Ascending aorta (tissue), 2 donors: ENCODE measurements at places on chromosomes 4 and X.

GRCh38 chr4:133597251-133597650 is 448.2 kb downstream of the PCDH10 start:
- no peaks in the 10 kb centered on the region for H3K36me3 ChIP-seq
- H3K4me1 ChIP-seq = no peaks in the 10 kb centered on the region
- no peaks in the 10 kb centered on the region for H3K27me3 ChIP-seq

GRCh38 chrX:65948103-65948502 is 91.8 kb downstream of the VSIG4 start:
- no peak overlapping the region for H3K27ac ChIP-seq
- H3K36me3 ChIP-seq = no peaks in the 10 kb centered on the region
- H3K4me3 ChIP-seq = no peak overlapping the region
- H3K27me3 ChIP-seq = no peaks in the 10 kb centered on the region
- no peaks in the 10 kb centered on the region for H3K4me1 ChIP-seq
- no peak for DNase-seq

GRCh38 chr4:8422327-8422726 is 18.2 kb downstream of the ACOX3 start:
- H3K4me1 ChIP-seq = peaks cover 3% of the 10 kb centered on the region
- H3K27ac ChIP-seq = no peak overlapping the region
- H3K4me3 ChIP-seq = no peak overlapping the region
- H3K27me3 ChIP-seq = no peaks in the 10 kb centered on the region
- peaks cover 14% of the 10 kb centered on the region for H3K36me3 ChIP-seq

GRCh38 chr4:154574311-154574710 is 11.5 kb downstream of the FGB start:
- H3K27me3 ChIP-seq = no peaks in the 10 kb centered on the region
- no peak overlapping the region for H3K4me3 ChIP-seq
- no peak for DNase-seq
- H3K27ac ChIP-seq = no peak overlapping the region
- H3K4me1 ChIP-seq = no peaks in the 10 kb centered on the region

- H3K27ac ChIP-seq = peak overlapping the region; percentile 55
- peak; percentile 54 for DNase-seq
- H3K36me3 ChIP-seq = no peaks in the 10 kb centered on the region
- no peak overlapping the region for H3K4me3 ChIP-seq
Observed at GRCh38 chr4:2354118-2354517, 64.3 kb downstream of the ZFYVE28 start.

- H3K36me3 ChIP-seq = no peaks in the 10 kb centered on the region
- no peaks in the 10 kb centered on the region for H3K4me1 ChIP-seq
- no peak overlapping the region for H3K4me3 ChIP-seq
- DNase-seq = no peak
- H3K27ac ChIP-seq = no peak overlapping the region
- no peaks in the 10 kb centered on the region for H3K27me3 ChIP-seq
Observed at GRCh38 chr4:128416921-128417320, 129.3 kb upstream of the PGRMC2 start.

- no peaks in the 10 kb centered on the region for H3K4me1 ChIP-seq
- peaks cover 46% of the 10 kb centered on the region for H3K36me3 ChIP-seq
- no peak for DNase-seq
- no peak overlapping the region for H3K4me3 ChIP-seq
- H3K27me3 ChIP-seq = no peaks in the 10 kb centered on the region
- H3K27ac ChIP-seq = no peak overlapping the region
Observed at GRCh38 chr4:87360338-87360935, 30.6 kb downstream of the HSD17B11 start.

DNA sequence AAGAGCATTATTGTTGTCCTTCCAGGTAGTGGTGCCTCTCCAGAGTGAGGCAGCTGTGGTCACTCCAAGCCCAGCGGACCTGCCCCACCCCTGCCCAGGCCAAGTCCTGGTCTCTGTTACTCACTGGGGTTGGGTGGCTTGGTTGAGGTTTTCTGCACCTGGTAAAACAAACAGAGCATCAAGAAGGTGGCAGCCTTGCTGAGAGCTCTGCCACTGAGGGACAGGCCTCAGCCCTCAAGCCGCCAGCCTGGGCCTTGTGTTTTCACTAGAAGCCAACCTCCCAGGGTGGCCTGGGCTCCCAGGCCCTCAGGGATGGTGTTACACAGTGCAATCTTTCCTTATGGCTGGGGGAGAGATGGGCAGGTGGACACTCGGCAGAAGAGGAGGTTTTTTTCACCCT is 182.7 kb downstream of the BCOR start:
- no peaks in the 10 kb centered on the region for H3K36me3 ChIP-seq
- H3K4me3 ChIP-seq = no peak overlapping the region
- H3K4me1 ChIP-seq = no peaks in the 10 kb centered on the region
- no peaks in the 10 kb centered on the region for H3K27me3 ChIP-seq

GRCh38 chrX:96394598-96394997 is 290.0 kb upstream of the DIAPH2 start:
- H3K4me1 ChIP-seq = no peaks in the 10 kb centered on the region
- H3K36me3 ChIP-seq = no peaks in the 10 kb centered on the region

DNA sequence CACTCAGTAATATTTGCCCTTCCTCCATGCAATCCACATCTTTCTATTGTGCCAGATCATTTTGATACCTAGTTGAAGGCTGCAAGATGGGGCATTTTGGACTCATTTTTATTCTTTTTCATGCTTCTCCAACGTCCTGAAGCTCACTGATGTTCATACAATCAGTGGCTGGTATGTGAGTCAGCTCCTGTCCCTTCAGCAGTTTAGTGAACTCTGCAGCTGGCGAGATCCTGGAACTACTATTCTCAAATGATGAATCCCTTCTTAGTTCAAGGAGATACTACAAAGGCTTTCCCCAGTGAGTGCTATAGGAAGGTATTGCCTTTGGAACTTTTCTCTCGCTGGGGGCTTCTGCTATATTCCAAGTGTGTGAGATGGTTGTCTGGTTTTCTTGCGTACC is 9.6 kb upstream of the CCDC149 start:
- H3K27ac ChIP-seq = no peak overlapping the region
- H3K27me3 ChIP-seq = no peaks in the 10 kb centered on the region
- no peaks in the 10 kb centered on the region for H3K36me3 ChIP-seq
- DNase-seq = no peak
- no peaks in the 10 kb centered on the region for H3K4me1 ChIP-seq
- no peak overlapping the region for H3K4me3 ChIP-seq

DNA sequence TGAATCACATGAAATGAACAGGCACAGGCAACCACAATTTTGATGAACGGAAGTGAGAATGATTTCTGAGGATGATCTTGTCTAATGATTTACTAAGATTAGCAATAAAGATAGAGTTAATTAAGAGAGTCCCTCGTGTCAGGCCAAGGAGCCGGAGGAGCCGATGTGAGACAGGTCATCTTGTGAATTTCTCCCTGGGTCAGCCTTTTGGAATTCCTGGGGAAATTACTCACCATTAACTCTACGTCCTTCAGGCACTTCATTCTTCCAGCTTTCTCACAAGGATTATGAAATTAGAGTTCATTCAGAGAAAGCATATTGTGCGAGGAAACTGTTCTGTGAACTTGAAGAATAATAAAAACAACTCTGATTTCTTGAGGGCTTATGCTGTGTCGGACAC is 86.7 kb downstream of the PSAPL1 start:
- H3K4me1 ChIP-seq = no peaks in the 10 kb centered on the region
- DNase-seq = no peak
- H3K27me3 ChIP-seq = no peaks in the 10 kb centered on the region
- H3K27ac ChIP-seq = no peak overlapping the region
- no peak overlapping the region for H3K4me3 ChIP-seq

GRCh38 chrX:27599928-27600327 is 9.8 kb downstream of the DCAF8L2 start:
- H3K4me1 ChIP-seq = no peaks in the 10 kb centered on the region
- no peak for DNase-seq
- H3K27me3 ChIP-seq = no peaks in the 10 kb centered on the region
- no peaks in the 10 kb centered on the region for H3K36me3 ChIP-seq
- H3K4me3 ChIP-seq = no peak overlapping the region

DNA sequence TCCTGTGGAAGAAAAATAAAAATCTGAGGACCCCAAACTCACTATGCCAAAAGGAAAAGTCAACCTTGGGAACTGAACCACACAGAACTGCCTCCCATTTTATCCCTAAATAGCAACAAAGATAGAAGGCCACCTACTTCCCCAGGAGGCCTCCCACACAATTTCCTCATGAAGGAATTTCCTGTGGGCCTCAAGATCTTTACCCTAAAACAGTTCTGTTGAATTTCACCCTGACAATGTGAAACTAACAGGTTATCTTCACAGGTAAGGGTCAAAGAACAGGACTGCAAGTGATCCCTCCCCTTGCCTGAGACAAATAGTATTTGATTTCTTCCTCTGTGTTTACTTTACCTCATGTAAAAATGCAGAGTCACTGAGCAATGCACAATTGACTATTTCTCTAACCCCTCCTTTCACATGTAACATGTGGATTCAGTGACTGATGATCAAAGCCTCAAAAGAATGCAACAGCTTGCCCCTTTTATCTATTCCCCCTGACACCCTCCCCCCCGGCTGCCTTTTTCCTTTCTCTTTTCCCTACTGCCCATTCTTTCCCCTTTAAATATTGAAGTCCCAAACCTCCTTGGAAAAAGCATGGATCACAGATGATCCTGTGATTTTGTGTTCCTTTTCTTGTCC is 33.3 kb downstream of the MEPE start:
- no peak overlapping the region for H3K27ac ChIP-seq
- no peak overlapping the region for H3K4me3 ChIP-seq
- no peaks in the 10 kb centered on the region for H3K4me1 ChIP-seq
- H3K27me3 ChIP-seq = no peaks in the 10 kb centered on the region
- H3K36me3 ChIP-seq = no peaks in the 10 kb centered on the region

- DNase-seq = no peak
- H3K4me1 ChIP-seq = no peaks in the 10 kb centered on the region
- H3K4me3 ChIP-seq = no peak overlapping the region
- no peaks in the 10 kb centered on the region for H3K27me3 ChIP-seq
- no peaks in the 10 kb centered on the region for H3K36me3 ChIP-seq
Observed at GRCh38 chrX:34299451-34299967, 167.4 kb upstream of the FAM47A start.

DNA sequence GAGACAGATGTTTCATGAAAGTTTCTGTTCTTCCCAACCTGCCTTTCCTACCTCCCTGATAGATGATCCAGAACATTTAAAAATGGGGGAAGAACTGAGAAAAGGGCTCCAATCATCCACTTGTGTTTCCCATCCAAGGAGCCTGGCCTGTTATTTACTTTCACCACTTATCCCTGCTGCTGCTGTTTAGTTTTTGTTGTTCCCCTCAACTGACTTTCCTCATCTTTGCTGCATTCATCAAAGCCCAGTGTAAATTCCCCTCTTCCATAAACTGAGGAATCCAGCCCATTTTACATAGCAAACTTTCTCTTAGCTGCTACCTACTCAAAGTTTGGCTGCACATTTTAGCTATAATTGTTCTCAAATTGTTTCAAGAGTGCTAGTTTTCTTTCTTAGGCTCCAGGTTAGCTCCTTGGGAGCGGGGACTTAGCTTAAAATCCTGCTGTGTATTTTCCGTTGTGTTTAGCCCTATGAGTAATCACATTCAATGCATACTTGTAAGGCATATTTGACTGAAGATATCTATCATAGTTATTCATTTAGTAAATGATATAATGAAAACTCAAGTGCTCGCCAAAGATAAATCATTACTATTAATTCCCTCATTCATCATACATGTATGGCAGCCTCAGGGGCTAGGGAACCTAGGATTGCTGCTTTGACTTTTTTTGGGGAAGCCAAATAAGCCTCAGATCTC is 1.4 kb upstream of the PTPN13 start:
- no peak for DNase-seq
- H3K36me3 ChIP-seq = no peaks in the 10 kb centered on the region
- peak overlapping the region; percentile 82 for H3K4me3 ChIP-seq
- no peaks in the 10 kb centered on the region for H3K4me1 ChIP-seq
- H3K27me3 ChIP-seq = no peaks in the 10 kb centered on the region
- H3K27ac ChIP-seq = peak overlapping the region; percentile 79

GRCh38 chrX:11555759-11556158 is 110.0 kb downstream of the ARHGAP6 start:
- DNase-seq = no peak
- H3K4me1 ChIP-seq = no peaks in the 10 kb centered on the region
- no peaks in the 10 kb centered on the region for H3K36me3 ChIP-seq
- no peaks in the 10 kb centered on the region for H3K27me3 ChIP-seq

DNA sequence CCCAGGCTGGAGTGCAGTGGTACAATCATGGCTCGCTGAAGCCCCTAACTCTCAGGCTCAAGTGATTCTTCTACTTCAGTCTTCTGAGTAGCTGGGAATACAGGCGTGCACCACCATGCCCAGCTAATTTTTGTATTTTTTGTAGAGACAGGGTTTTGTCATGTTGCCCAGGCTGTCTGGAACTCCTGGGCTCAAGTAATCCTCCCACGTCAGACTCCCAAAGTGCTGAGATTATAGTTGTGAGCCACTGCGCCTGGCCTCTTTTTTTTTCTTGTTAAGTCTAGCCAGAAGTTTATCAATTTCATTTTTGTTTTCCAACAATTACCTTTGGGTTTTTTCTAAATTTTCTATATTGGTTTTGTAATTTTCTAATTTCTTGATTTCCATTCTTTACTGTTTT is 100.6 kb downstream of the GC start:
- no peaks in the 10 kb centered on the region for H3K36me3 ChIP-seq
- no peak overlapping the region for H3K4me3 ChIP-seq
- peaks cover 9% of the 10 kb centered on the region for H3K4me1 ChIP-seq
- H3K27me3 ChIP-seq = no peaks in the 10 kb centered on the region
- DNase-seq = no peak

DNA sequence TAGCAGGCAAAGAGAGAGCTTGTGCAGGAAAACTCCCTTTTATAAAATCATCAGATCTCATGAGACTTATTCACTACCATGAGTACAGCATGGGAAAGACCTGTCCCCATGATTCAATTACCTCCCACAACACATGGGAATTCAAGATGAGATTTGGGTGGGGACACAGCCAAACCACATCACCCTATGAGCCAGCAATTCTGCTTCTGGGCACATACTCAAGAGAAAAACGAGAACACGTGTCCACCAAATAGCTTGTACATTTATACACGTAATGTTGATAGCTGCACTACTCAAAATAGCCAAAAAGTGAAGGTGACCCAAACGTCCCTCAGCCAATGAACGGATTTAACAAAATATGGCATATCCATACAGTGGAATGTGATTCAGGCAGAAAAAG is 94.5 kb upstream of the DHRSX start:
- DNase-seq = no peak
- no peaks in the 10 kb centered on the region for H3K4me1 ChIP-seq
- no peak overlapping the region for H3K4me3 ChIP-seq
- H3K36me3 ChIP-seq = no peaks in the 10 kb centered on the region
- no peak overlapping the region for H3K27ac ChIP-seq

DNA sequence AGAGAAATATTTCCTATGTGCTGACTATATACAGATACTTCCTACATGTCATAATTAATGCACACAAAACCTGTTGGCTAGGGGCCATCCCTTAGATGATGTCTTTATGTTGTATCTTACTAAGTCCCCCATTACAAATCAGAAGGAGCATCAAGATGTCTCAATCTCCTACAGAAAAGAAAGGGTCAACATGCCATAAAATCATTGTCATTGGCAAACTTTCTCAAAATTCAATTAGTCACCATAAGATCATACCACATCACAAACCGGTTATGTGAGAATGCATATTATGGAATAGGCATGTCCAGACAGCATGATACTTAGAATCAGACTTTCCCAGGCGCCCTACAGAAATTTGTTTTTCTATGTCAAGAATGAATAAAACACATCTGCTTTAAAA is 175.2 kb upstream of the TET2 start:
- no peaks in the 10 kb centered on the region for H3K4me1 ChIP-seq
- H3K27me3 ChIP-seq = no peaks in the 10 kb centered on the region
- no peak overlapping the region for H3K4me3 ChIP-seq
- no peak overlapping the region for H3K27ac ChIP-seq
- DNase-seq = no peak

GRCh38 chr4:4496592-4497372 is 45.1 kb downstream of the STX18 start:
- no peaks in the 10 kb centered on the region for H3K36me3 ChIP-seq
- H3K4me1 ChIP-seq = no peaks in the 10 kb centered on the region
- no peak overlapping the region for H3K4me3 ChIP-seq
- no peak overlapping the region for H3K27ac ChIP-seq
- no peaks in the 10 kb centered on the region for H3K27me3 ChIP-seq
